ENCODE measurements at places on chromosomes 7 and 10.

- no peak for DNase-seq
Measured at GRCh38 chr7:104133238-104133637, 74.6 kb downstream of the ORC5 start.

DNA sequence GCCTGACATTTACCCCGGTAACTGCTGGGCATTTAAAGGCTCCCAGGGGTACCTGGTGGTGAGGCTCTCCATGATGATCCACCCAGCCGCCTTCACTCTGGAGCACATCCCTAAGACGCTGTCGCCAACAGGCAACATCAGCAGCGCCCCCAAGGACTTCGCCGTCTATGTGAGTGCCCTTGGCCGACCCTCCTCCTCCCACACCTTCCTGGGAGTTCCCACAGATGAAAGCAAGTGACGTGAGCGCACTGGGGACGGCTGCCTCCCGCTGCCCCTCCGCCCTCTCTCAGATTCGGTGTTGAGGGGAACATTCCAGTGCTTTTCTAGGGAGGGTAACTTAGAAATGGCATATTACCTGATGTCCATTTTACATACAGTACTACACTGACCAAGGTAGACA lies 7.0 kb upstream of the GET4 start:
- no peak for DNase-seq

- DNase-seq, result no peak
Measured at GRCh38 chr10:121500701-121501332, 97.4 kb downstream of the FGFR2 start.

DNA sequence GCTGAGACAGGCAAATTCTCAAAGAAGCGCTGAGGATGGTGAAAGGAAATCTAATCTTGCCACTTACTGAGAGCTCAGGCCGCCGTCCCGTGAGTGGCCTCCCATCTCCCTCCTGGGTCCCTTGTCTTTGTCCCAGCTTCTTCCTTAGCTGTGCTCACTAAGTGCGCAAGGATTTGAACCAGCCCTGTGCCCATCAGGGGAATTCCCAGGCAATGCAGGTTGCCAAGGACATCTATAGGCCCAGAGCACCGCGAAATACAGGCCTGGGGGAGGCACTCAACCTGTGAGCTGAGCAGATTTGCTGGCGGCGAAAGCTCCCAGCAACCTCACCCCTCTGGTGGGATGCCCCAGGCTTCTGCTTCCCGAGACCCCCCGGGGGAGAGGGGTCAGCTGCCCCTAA lies 64.8 kb downstream of the OAT start:
- no peak for DNase-seq

DNA sequence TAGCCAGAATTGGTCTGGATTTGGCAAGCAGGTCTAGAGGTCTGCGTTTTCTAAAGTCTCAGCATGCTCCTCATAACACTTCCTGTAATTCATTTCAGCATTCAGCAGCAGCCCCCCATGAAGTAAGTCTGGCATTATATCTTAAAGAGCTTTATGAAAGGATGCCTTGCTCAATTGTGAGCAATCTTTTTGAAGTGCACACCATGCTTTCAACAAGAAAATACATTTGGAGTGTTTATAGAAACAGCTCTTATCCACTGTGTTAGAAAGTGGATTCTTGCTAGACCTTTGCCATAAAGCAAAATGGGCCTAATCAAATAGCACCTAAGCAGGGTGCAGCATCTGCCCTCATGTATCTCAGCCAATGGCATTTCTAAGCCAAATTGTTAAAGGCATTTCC lies 378.0 kb upstream of the AKR1E2 start:
- DNase-seq, result no peak

GRCh38 chr7:149713061-149713730 lies 60.2 kb downstream of the ZNF467 start:
- no peak for DNase-seq

DNA sequence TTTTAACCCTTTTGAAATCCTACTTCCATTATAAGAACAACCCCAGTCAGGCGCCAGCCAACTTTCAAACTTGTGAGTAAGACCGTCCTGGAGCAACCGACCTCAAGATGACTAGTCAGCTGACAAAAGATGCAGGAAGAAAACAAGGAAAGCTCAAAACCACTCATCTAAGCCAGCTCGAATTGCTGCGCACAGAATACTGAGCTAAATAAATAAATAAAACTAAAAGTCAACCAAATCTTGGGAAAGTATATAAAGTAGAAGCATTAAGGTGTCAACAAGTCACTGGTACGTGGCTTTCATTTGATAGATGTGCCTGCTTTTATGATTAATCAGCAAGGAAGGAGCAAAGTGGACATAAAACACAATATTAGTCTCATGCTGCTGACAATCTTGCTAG lies 1269.8 kb downstream of the XPNPEP1 start:
- DNase-seq, result peak; percentile 68

DNA sequence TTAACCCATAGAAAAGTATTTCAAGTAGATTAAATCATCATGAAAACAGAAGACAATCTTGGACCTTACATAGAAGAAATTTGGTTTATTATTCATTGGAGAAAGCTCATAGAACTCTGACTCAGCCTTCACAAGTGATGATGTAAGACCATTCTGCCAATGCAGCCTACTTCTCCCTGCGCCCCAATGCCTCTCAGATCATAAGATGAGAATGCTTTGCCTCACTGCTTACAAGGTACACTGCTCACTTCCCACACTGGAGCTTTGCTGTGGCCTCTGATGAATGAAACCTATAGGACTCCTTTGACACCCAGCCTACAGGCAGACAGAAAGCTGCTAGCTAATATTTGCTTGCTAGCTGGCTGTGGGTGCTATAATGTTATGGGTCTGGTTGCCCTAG lies 569.4 kb upstream of the STEAP1 start:
- DNase-seq, result peak; percentile 8

DNA sequence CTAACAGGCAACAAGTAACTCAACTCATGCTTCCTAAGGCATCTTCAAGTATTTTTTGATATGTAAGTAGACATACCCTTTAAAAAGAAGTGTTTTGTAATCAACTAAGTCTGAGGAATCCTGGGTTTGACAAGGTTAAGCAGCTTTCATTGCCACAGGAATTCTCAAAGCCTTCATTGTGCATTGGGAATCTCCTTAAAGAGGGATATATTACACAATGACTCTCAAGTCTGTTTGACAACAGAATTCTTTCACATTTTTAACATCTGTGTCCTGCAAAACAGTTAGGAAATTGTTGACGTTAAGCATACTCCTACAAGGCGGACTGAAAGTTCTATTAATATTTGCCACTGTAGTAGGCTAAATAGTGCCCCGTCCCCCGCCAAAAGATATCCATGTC lies 71.4 kb downstream of the SGMS1 start:
- no peak for DNase-seq

DNA sequence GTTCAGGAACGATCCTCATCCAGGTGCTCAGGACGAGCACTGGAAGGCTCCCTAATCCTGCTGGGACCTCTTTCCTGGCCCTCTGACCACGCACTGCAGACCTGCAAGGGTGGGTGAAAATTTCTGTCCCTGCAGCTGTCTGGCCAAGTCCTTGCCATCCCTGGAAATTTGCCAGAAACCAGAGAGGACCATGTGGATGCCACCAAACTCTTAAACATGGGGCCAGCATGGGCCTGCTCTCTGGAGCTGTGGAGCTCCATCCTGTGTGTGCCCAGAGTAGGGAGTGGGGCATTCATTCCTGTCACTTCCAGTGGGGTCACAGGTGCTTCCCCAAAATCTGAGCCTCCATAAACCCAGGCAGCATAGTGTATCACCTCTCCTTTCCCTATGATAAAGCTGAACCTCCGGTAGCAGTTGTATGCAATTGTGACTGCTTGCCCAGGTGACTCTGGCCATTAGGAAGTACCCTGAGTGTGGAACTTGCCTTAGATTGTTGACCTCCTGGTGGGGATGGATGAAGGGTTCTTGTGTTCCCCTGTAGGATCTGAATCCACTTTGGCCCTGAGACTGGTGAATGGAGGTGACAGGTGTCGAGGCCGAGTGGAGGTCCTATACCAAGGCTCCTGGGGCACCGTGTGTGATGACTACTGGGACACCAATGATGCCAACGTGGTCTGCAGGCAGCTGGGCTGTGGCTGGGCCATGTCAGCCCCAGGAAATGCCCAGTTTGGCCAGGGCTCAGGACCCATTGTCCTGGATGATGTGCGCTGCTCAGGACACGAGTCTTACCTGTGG lies 57.1 kb downstream of the DMBT1 start:
- no peak for DNase-seq

DNA sequence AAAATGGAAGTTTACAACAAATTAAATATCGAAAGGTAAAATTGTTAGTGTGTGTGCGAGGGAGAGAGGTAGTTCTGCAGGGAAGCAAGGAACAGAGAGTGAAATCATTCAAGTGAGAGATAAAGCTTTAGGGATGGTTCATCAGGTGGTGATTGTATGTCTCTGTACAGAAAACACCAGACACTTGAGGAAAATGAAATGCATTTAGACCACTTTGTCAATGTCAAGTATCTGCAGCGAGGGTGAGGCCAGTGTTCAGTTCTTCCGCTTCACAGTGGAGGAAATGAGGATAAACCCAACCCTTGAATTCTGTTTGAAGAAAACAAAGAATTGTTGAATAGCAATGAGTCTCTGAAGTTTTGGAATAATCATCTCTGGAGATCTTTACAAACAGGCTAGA lies 14.4 kb upstream of the ITGB1 start:
- DNase-seq, result no peak

GRCh38 chr10:5013385-5013784 lies 9.7 kb upstream of the AKR1C2 start:
- no peak for DNase-seq

DNA sequence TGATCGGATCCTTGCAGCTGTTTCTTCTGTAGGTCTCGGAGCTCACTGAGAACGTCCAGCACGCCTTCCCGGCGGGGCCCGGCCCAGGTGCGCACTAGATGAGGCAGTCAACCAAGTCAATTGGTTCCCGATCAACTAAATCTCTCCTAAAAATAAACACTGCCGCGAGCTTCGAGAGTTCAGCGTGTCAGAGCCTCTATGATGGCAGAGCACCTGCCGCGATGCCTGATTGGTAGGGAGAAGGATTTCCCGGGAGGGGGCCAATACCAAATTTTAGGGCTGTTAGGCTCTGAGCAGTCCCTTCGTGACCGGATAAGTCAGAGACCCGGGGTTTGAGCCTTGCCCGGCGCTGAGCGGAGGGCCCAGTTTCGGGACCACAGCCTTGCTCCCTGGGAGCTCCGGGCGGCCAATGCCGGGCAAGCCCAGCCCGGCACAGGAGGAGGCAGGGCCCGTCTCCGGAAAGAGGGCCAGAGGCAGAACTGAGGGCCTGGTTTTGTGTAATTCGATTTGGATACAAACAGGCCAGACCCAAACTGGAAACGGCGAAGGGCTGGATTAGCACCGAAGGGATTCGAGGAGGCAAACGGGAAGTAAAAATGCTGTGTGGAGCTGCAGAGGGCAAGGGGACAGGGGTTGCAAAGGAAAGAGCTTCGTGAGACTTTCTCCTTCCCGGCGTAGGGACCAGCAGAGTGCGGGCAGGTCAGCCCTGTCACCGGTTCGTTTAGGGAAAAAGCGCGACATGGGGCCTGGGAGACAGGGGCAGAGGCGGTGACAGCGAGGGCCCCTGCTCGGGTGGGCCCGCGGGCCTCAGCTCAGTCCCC lies 569 bp downstream of the SLC26A5 start:
- no peak for DNase-seq

- no peak for DNase-seq
Measured at GRCh38 chr7:116553168-116553964, 28.5 kb downstream of the CAV1 start.

GRCh38 chr10:59877191-59877671 lies 29.1 kb downstream of the CCDC6 start:
- no peak for DNase-seq

- no peak for DNase-seq
Measured at GRCh38 chr10:110864662-110865140, 7.0 kb upstream of the PDCD4 start.

DNA sequence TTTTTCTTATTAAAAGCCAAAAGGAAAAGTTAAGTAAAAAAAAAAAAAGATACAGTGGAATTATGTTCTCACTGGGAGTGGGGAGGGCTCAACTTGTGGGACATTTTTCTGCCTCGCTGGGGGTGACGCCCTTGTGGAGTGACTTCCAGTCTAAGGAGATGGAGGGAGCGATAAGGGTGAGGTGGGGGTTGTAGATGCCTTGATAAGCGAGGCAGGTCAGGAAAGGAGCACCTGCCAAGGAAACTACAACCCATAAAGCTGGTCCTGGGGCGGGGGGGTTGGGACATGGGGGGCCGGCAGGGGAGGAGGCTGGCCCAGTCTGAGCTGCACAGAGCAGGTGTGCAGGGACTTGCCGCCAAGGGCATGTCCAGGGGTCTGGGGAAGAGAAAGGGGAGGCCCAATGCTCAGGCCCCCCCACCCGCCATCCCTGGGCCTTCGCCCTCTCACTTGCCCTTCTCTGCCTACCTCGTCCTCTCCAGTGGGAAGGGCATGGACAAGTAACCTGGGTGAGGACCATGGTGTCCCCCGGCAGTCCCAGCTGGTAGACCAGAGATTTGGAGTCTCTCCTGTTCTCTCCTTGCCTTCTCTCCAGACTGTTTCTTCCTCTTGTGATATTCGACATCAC lies 2.5 kb upstream of the TRPV5 start:
- no peak for DNase-seq

GRCh38 chr7:17462131-17462631 lies 163.7 kb downstream of the AHR start:
- peak; percentile 14 for DNase-seq

DNA sequence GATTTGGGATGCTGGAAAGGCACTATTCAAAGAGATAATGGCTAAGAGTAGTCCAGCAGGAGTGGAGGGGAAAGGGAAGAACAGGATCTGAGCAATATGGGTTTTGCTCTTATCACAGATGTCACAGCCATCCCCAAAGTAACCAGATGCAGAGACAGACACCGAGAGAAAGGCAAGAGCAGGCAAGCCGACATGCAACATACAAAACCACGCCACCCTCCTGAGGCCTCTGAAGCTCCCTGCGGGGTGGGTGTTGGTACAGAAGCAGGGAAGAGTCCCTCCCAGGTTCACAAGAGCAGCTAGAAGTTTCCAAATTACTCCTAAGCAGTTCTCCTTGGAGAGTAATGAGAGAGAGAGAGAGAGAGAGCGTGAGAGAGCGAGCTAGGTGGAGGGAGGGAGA lies 10.8 kb upstream of the C10orf53 start:
- no peak for DNase-seq

DNA sequence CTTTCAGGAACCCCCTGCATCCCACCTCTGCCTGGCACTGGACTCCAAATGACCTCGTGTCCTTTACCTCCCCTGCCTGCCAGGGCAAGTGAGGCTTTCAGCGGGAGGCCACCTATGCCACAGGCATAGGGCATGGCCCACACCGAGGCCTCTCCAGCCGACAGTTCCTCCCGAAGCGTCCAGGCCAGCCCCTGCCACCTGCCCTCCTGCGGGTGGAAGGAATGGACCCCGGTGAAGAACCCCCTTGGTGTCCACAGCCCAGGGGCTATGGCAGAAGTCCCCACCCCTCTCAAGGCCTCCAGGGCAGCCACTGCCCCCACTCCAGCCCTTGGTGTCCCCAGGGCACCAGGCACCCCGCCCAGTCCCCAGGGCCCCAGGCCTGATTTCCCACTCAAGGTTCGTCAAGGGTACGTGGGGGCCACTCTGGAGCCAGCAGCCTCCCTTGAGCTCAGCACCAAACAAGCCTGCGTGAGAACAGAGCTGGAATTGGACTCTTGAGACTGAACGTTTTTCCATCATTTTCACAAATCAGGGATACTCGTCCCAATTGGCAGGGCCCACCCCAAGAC lies 3.1 kb downstream of the FUOM start:
- DNase-seq, result no peak

Measured in A172 (cell line).